ENCODE measurements at places on chromosomes 7 and 10.

DNA sequence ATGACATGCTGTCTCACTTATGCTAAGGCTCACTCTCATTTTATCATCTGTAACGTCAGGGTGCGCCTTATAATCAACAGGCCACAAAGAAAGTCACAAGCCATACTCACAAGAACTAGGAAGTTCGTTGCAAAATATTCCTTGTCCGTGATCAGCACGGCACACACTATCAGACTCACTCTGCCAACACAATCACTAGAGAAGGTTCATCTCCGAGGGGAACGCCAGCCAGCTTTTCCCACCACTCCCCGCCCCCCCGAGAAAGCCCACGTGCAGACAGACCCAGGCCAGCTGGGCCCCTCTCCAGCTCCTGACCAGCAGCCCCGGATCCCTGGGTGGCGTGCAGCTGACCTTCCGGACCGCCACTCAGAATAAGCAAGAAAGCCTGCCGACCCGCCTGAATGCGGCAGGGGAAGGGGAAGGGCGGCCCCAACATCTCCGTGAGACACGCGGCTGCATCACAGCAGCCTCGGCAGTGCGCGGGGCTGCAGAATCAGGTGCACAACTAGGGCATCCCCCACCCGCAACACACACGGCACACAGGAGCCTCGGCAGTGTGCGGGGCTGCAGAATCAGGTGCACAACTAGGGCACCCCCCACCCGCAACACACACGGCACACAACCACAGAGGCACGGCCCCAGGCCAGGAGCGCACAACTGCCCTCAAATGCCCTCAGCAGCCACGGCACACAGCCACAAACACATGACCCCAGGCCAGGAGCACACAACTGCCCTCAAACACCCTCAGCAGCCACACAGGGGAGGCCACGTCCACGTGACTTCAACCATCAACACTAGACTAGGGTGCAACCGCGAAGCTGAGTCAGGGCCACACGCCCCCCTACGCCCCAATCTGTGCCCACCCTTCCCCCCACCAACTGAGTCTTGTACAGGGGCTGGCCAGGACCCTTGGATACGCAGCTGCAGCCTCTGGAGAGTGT is 2.5 kb upstream of the GPR146 start:
- no peak for DNase-seq

GRCh38 chr10:97713339-97713825 is at the start of gene MARVELD1:
TSS of gene MARVELD1 (plus strand) at chr10:97713730. CDS start at chr10:97713877, 147 bp downstream.
- DNase-seq = peak; percentile 93

GRCh38 chr7:52928591-52928990 is 106.8 kb upstream of the POM121L12 start:
- DNase-seq = no peak

GRCh38 chr10:132899751-132900065 is 42.7 kb downstream of the CFAP46 start:
- DNase-seq = no peak

DNA sequence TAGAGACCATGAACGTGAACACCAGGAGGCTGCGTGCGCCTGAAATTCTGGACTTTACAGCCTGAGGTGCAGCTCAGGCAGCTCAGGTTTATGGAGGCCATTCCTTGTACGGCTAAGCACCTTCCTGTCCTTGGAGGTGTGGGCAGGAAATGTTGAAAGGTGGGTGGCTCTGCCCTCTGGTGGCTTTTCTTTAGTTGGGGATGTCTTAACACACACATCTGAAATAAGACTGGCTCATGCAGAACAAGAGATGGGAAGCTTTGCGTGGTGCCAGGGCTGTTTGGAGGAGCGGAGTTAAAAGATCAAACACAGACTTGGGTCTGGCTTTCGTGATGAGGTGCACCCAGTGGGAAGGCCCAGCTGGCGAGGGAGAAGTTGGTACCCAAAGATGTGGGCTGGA is 64.1 kb downstream of the DOCK1 start:
- no peak for DNase-seq

GRCh38 chr7:134941952-134942351 is 44.4 kb upstream of the AGBL3 start:
- DNase-seq = no peak

DNA sequence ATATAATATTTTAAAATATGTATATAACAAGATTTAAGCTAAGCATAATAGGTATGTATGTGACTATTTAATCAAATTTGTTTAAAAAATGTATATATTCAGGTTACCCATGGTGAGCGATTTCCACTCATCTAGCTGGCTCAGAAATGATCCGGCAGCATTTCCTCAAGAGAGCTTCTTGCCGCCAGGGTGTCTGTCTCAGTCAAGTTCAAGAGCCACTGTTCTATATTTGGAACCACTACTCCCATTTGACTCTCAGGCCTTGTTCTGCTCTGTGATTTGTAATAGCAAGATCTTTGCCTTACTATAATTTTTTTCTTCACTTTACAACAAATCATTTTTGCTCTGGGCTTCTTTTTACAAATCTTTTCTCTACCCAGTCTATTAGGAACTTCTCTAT is 48.7 kb upstream of the CNTNAP2 start:
- DNase-seq = no peak

DNA sequence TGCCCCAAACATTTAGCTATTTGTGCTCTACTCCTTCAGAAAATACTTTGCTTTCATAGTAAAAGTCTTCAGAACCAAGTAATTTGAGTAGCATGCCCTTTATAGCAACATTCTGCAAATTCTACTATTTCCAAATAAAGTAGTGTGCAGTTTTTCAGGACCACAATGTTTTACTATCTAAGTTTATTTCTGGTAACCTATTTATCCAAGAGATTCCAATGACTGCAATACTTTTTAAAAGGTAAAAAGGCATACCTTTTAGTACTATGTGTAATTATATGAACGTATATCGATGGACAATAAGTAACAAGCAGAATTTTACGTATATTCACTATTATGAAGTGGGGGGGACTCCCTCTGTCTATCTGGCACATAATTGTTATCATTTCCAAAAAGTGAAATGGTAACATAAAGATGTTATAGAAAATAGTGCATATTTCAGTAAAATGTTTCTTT is 6.9 kb upstream of the CAV2 start:
- peak; percentile 19 for DNase-seq

DNA sequence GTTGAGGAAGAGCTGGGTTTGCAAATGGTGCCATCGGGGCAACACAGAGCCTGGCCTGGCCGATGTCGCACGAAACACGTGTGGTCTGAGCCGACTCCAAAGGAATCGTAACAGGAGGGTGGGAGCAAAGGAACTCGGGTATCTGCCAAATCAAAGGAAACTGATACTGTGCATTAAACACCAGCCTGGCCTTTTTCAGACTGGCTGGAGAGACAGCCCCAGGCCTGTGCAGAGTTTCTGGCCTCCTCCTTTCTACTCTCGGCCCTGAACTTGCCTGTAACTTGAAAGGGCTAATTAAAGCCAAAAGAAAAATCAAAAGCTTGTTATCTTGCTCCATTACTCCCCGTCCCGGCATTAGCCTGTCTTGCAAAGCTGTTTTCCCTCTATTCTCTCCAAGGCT is 71.4 kb downstream of the PLXNA4 start:
- no peak for DNase-seq

GRCh38 chr10:64206409-64206808 is 685.2 kb downstream of the REEP3 start:
- no peak for DNase-seq

GRCh38 chr7:152760854-152761748 is 1.5 kb downstream of the ACTR3B start:
- peak; percentile 42 for DNase-seq

DNA sequence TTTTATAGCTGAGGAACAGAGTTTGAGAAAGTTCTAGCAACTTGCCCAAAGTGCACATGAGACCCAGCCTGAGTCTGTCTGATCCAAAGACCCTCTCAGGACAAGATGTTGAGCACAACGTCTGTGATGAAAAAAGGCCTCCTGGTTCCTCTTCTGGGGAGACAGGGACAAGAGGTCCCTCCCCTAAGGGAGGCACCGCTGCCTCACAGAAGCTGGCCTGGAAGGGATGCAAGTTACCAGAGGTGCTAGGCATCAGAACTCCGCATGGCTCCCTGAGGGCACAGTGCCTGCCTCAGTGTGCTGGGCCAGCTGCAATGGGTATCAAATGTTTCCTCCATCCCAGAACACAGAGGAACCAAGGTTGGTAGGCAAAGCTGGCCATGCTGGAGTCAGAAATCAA is 302.4 kb downstream of the GRID1 start:
- no peak for DNase-seq

DNA sequence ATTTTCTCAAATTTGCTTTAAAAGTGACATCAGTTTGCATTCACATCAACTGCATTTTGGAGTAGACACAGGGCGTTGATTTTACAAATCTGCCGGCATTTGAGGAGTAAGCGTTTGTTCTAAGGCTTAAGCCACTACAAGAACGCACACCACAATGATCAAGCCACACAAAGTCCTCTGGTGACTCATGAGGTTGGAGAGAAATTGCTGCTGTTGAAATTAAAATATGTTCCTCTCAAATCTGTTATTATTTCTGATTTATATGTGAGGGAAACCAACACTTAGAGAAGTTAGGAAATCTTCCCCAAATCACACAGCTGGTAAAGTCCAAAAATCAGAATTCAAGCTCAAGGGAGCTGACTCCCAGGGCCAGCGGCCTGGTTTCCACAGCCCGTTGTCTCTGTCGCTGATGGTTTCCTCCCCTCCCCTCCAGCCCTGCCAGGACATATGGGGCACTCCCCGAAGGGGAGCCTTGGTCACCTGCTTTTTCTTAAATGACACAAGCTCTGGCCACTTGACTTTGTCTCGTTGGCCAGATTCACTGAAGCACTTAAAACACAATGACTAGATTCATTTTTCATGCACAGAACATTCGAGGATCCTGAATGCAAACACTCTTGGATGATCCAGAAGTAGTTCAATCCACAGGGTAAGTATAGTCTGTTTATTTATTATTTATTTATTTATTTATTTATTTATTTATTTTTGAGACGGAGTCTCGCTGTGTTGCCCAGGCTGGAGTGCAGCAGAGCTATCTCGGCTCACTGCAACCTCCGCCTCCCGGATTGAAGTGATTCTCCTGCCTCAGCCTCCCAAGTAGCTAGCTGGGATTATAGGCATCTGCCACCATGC is 29.2 kb upstream of the KLF6 start:
- DNase-seq = peak; percentile 76

- no peak for DNase-seq
Observed at GRCh38 chr7:97513326-97513725, 218.6 kb upstream of the TAC1 start.

- peak; percentile 15 for DNase-seq
Observed at GRCh38 chr7:84216472-84216871, 21.9 kb upstream of the SEMA3A start.

DNA sequence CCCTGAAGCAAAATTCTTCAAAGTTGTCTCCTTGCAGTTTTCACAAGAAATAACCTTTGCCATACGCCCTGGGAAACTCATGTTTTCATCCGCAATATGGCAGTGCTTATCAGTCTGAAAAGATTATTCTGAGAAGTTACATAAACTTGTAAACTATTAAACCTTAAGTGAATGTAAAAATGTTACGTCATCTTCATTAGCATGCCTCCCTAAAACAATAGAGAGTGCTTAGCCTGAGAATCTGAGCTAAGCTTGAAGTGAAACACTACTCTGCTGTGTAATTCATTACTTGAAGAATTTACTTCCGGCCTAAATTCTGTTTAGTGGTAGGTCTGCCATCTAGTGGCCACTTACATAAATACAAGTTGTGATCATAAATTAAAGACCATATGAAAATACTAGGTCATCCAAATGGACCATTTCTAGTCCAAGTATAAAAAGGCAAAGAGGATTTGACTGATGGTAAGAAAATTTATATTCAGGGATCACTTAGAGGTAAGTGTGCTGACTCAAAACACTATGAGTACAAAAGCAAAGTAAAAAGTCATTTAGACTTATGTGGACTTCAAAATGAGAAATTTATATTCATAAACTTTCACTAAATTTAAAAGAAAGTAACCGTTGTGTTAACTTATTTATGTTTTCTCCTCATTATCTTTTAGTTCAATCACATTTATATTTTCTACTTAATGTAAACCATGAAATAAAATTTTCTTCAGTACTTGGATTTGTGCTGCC is 745.1 kb upstream of the LRRTM3 start:
- DNase-seq = peak; percentile 72

DNA sequence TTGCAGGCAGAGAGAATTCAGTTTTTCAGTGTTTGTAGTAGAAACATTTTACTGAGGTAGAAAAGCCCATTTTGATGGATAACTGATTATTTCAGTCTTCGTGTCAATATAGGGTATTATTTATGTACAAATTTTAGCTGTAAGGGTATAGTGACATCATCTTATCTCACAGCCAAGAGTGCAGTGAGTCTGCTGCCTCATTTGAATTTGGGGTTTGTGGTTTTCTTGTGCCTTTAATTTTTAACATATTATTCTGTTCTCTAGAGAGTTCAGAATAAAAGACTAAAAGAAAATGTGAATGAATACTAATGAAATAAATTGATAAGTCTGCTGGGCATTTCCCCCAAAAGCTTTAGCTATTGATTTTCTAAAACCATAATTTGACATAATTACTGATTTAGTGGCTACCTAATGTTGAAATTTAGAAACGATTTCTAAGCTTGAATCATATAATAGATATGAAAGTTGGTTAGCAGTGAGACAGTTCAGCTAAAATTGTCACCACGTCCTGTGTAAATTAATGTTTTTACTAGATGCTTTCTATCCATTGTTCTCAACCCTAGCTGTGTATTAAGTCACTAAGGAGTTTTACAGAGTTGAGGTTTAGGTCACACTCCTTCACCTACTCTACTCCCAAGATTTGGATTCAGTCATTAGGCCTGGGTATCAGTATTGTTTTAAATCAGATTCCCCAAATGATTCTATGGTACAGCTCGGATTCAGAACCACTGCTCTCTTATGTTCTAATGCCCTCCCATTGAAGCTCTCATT is 37.3 kb downstream of the ACADSB start:
- DNase-seq = no peak

GRCh38 chr10:35306852-35307251 is 29.5 kb upstream of the CCNY start:
- DNase-seq = peak; percentile 11

DNA sequence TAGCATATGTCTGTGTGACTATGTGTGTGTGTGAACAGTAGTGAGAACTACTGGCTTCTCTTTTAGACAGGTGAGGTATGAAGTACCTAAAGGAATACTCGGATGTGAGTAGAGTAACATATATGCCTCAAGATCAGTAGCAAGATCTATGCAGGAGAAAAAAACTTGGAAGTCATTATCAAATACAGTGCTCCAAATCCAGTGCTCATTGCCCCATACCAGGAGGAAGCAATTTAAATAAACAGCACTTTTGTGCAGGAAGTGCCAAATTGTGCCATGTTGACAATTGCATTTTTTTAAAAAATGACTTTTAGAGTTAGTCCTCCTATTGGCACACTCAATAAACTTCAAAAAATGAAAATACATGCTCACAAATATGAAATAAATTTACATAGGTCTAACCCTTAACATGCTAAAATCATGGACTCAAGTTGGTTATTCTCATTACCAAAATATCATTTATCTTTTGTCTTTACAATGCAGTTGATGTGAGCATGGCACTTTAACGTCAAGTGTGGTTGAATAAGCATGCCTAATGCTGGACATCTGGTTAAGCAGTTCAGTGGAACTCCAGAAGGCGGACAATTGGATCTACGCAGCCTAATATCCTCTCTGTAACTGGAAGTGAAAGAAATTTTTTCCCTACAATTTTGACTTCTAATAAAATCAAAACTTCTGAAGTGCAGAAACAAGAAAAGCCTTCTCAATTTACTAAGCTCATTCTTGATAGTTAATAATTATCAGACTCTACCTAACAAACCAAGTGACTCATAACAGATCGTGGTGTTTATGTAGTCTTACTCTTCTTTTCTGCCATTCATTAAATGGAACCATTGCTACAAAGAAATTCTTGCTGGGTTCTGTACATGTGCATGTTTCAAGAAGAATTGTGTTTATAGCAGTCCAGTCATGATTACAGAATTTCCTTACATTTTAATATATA is 195.2 kb downstream of the MDFIC start:
- no peak for DNase-seq

Data from fibroblast of skin of scalp (primary cell).